ENCODE measurements at places on chromosomes 6 and 20. TPM values are rescaled to one million over a fixed set of nuclear protein-coding genes. Genes with fewer than 3 reads are reported as not detected.

FOXA2 gene
- total RNA-seq = not detected

PTPRT gene
- total RNA-seq = 0.03 TPM

HAO1 gene
- not detected for total RNA-seq

PI16 gene
- 11.9 TPM for total RNA-seq

ZNF337 gene
- 9.3 TPM for total RNA-seq

PTCRA gene
- total RNA-seq = not detected

EPPIN gene
- total RNA-seq = not detected

JAG1 gene
- 42.1 TPM for total RNA-seq

SLC17A9 gene
- total RNA-seq = 1.7 TPM

ARHGAP40 gene
- not detected for total RNA-seq

MUCL3 gene
- total RNA-seq = not detected

HTR1B gene
- total RNA-seq = 0.11 TPM

REM1 gene
- total RNA-seq = 2.1 TPM

CNPY3 gene
- total RNA-seq = 19.8 TPM

MUC22 gene
- total RNA-seq = not detected

COL12A1 gene
- 40.3 TPM for total RNA-seq

VGLL2 gene
- 38.1 TPM for total RNA-seq

TSHZ2 gene
- 7.5 TPM for total RNA-seq

RTEL1 gene
- total RNA-seq = 10.5 TPM

FLRT3 gene
- 0.22 TPM for total RNA-seq

FKBP1C gene
- 0.24 TPM for total RNA-seq

MUC21 gene
- total RNA-seq = not detected

BCLAF1 gene
- 81.5 TPM for total RNA-seq

DAAM2 gene
- total RNA-seq = 10.4 TPM

CALHM4 gene
- total RNA-seq = not detected

SIRPD gene
- not detected for total RNA-seq

ARFGEF3 gene
- 9.6 TPM for total RNA-seq

ZC2HC1B gene
- total RNA-seq = not detected

GUCA1A gene
- not detected for total RNA-seq

RIMS4 gene
- total RNA-seq = 0.27 TPM

PLN gene
- total RNA-seq = 2,070 TPM

TTLL9 gene
- total RNA-seq = not detected

NOX3 gene
- total RNA-seq = not detected

TMEM200A gene
- 0.59 TPM for total RNA-seq

SEC23B gene
- total RNA-seq = 15.4 TPM

CST2 gene
- total RNA-seq = not detected

PDSS2 gene
- 16.8 TPM for total RNA-seq

CDH4 gene
- not detected for total RNA-seq

TMEM74B gene
- total RNA-seq = 2.7 TPM

SLC22A7 gene
- not detected for total RNA-seq

LKAAEAR1 gene
- not detected for total RNA-seq

VNN1 gene
- total RNA-seq = 0.30 TPM

ZKSCAN3 gene
- total RNA-seq = 5.3 TPM

NAPB gene
- 6.1 TPM for total RNA-seq

RBPJL gene
- total RNA-seq = not detected

FBXO5 gene
- total RNA-seq = 2.1 TPM

NRSN1 gene
- total RNA-seq = not detected

FAM162B gene
- 2.7 TPM for total RNA-seq

FILIP1 gene
- total RNA-seq = 183 TPM

KAT14 gene
- 9.7 TPM for total RNA-seq

ZNF133 gene
- total RNA-seq = 6.0 TPM

CDKN1A gene
- total RNA-seq = 113 TPM
